ENCODE measurements at places on chromosomes 5 and 9. TPM values are rescaled to one million over a fixed set of nuclear protein-coding genes. Genes with fewer than 3 reads are reported as not detected.

DNA sequence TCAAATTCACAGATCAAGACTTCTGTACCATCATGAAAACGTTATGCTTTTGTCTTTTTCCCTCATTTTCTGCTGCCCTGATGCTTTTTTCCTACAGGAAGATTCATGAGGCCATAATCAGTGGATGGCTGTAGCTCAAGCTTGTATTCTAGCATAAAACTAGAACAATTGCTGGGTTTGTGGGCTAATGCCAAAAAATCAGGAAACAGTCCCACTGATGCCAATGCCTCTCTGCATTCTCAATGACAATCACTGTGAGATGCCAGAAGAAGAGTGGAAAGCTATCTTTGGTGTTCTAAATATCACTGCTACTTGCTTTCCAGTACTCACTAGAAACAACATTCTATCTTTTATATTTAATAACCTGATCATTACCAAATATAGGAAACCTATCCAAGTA lies 33.3 kb upstream of the FAM170A start:
- no peak for DNase-seq
- H3K27me3 ChIP-seq, result no peaks in the 10 kb centered on the region
- H3K4me1 ChIP-seq, result no peaks in the 10 kb centered on the region
- H3K36me3 ChIP-seq, result no peaks in the 10 kb centered on the region
- no peak overlapping the region for H3K27ac ChIP-seq

- H3K36me3 ChIP-seq, result no peaks in the 10 kb centered on the region
- H3K4me1 ChIP-seq, result no peaks in the 10 kb centered on the region
- H3K4me3 ChIP-seq, result no peak overlapping the region
- H3K27ac ChIP-seq, result no peak overlapping the region
- H3K27me3 ChIP-seq, result no peaks in the 10 kb centered on the region
- DNase-seq, result no peak
Observed at GRCh38 chr9:115301581-115301980, 183.6 kb upstream of the TNC start.

DNA sequence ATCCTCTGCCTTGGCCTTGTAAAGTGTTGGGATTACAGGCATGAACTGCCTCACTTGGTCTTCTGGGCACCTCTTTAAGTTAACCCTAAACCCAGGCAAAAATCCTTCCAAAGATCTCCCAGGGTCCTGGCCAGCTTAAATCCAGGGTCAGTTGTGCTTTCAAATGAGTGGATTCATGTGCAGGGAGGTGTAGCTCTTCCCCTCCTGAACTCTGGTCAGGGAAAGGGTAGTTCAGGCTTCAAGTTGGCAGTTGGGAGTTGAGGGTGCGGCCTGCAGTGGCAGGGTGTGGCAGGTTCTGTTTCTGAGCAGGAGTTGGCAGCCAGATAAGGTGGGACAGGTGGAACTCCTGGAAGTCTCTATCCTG lies 3.6 kb downstream of the HNRNPAB start:
- H3K27me3 ChIP-seq, result no peaks in the 10 kb centered on the region
- peaks cover 30% of the 10 kb centered on the region for H3K4me1 ChIP-seq
- H3K4me3 ChIP-seq, result no peak overlapping the region
- peak; percentile 53 for DNase-seq

GRCh38 chr9:27563738-27564430 lies 9.4 kb downstream of the C9orf72 start:
- DNase-seq, result no peak
- no peak overlapping the region for H3K27ac ChIP-seq
- H3K4me1 ChIP-seq, result no peaks in the 10 kb centered on the region
- H3K36me3 ChIP-seq, result no peaks in the 10 kb centered on the region

DNA sequence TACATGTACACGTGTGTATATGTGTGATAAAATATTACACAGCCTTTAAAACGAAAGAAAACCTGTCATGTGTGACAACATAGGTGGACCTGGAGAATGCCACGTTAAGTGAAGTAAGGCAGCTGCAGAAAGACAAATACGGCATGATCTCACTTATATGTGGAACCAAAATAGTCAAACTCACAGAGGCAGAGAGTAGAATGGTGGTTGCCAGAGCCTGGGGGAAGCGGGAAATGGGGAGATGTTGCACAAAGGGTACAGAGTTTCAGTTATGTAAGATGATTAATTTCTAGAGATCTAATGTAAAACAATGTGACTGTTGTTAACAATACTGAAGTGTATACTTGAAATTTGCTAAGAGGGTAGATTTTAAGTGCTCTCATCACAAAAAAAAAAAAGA lies 34.8 kb downstream of the ADAMTS12 start:
- no peak for DNase-seq

DNA sequence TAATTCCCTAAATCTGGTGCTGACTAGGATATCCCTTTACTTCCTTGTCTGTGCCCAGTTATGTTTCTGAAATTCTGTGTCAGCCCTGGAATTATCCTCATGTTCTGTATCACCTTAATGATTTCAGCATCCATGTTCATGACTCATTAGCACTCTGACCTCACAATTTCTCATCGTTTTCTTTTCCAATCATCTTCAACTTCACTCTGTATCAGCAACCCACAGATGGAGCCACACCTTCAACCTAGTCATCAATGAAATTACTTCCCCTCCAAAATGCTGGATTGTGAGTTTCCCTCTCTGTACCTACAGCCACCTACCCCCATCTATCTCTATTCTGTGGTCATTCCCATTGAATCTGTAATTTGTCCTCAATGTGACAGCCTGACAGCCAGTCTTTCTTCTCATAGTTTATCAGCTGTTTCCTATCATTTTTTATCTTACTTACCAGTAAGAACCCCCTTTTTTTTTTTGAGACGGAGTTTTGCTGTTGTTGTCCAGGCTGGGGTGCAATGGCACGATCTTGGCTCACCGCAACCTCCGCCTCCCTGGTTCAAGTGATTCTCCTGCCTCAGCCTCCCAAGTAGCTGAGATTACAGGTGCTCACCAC lies 3.1 kb upstream of the IL6ST start:
- H3K27me3 ChIP-seq, result no peaks in the 10 kb centered on the region
- H3K27ac ChIP-seq, result no peak overlapping the region
- H3K4me1 ChIP-seq, result peaks cover 13% of the 10 kb centered on the region

DNA sequence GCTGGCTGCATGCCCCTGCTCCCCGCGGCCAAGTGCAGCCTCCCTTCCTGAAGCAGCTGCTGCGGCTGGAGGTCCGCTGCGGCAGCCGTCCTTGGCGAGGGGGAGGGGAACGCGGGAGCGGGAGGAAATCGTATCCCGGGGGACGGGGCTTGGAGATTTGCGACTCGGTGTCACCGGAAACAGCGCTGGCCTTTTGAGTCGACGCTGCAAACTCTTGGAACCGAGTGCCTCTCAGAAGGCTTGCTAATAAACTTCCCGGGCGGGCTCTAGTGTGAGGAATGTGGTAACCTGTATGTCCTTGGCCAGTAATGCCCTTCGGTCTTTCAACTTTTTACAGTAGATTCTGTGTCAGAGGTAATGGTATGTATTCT lies 82.7 kb downstream of the PTPDC1 start:
- DNase-seq, result no peak
- no peaks in the 10 kb centered on the region for H3K36me3 ChIP-seq
- peak overlapping the region; percentile 95 for H3K27ac ChIP-seq
- H3K4me1 ChIP-seq, result peaks cover 43% of the 10 kb centered on the region

DNA sequence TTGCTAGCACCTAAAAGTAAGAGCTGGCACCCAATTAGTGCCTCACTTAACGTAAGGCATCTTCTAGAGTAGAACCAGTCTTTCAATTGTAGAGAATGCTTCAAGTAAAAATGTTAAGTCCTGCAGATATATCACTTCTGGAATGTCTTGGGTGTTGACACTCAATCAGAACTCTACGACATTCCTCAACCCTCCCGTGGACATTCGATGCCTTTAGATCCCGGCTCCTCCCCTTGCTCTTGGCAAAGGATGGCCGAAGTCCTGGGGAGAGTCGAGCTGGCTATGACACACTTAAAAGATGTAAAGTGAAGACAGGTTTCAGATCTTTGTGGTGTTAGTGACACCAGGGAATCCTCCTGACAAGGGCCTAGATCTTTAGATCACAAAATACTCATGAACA lies 87.5 kb upstream of the ERCC6L2 start:
- no peak overlapping the region for H3K4me3 ChIP-seq
- H3K27me3 ChIP-seq, result no peaks in the 10 kb centered on the region
- no peaks in the 10 kb centered on the region for H3K36me3 ChIP-seq

DNA sequence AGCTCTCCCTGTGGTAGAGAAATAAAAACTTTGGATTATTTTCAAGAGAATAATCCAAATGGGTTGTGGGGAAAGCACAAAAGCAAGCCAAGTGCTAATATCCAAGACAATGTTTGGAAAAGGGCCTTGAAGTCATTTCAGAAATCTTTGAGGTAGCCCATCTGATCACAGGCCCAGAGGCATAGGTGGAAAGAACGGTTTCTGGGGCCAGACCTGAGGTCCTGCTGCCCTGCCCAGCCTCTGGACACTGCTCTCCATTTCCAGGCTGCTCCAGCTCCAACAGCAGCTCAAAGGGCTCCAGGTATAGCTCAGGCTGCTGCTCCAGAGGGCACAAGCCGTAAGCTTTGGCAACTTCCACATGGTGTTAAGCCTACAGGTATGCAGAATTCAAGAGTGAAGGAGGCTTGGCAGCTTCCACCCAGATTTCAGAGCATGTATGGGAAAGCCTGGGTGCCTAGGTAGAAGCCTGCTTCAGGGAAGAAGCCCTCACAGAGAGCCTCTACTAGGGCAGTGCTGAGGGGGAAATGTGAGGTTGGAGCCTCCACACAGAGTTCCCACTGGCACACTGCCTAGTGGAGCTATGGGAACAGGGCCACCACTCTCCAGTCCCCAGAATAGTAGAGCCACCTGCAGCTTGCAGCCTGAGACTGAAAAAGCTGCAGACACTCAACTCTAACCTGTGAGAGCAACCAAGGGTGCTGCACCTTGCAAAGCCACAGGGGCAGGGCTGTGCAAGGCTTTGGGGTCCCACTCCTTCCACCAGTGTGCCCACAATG lies 133.1 kb downstream of the PIK3R1 start:
- no peaks in the 10 kb centered on the region for H3K36me3 ChIP-seq
- DNase-seq, result peak; percentile 54
- peaks cover 18% of the 10 kb centered on the region for H3K4me1 ChIP-seq
- no peak overlapping the region for H3K4me3 ChIP-seq
- no peaks in the 10 kb centered on the region for H3K27me3 ChIP-seq
- H3K27ac ChIP-seq, result no peak overlapping the region

DNA sequence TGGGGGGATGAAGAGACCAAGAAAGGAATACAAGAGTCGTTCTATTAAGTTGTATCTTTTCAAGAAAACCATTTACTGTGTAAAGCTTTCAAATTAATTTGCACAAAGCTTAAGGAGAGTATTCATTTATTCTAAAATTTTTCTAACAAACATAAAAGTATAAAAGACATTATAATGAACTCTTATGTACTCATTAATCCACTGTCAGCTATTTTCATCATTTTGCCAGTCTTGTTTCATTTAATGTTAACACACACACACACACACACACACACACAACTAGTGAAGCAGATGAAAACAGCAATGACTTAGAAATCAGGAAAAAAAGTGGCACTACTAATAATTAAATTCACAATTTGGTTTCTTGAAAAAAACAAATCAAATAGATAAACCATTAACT lies 176.7 kb downstream of the TLE1 start:
- no peak overlapping the region for H3K4me3 ChIP-seq
- no peak overlapping the region for H3K27ac ChIP-seq
- no peaks in the 10 kb centered on the region for H3K36me3 ChIP-seq
- H3K4me1 ChIP-seq, result no peaks in the 10 kb centered on the region
- DNase-seq, result no peak

GRCh38 chr5:172052450-172053236 lies 46.2 kb upstream of the FBXW11 start:
- no peaks in the 10 kb centered on the region for H3K27me3 ChIP-seq
- no peak overlapping the region for H3K27ac ChIP-seq
- no peak for DNase-seq
- H3K4me1 ChIP-seq, result no peaks in the 10 kb centered on the region

GRCh38 chr5:160542281-160542680 lies 120.6 kb downstream of the PTTG1 start:
- no peak overlapping the region for H3K4me3 ChIP-seq
- DNase-seq, result no peak
- H3K27me3 ChIP-seq, result no peaks in the 10 kb centered on the region
- H3K36me3 ChIP-seq, result no peaks in the 10 kb centered on the region
- no peaks in the 10 kb centered on the region for H3K4me1 ChIP-seq

DNA sequence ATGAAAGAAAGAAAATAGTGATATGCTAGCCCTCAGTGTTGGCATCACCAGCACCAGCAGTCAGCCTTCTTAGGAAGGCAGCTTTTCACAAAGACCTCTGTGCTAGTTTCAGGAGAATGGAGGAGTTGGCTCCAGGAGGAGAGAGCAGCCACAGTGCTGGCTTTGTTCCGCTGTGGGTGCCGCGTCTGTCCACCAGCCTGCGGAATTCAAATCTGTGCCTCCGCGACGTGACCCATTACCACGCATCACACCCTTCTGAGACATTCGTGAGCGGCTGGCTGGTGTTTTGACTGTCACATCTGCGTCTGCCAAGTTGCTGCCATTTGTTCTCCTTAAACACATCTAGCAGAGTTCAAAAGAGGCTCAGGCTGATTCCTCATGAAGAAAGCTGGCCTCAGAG lies 34.4 kb downstream of the SNX18 start:
- no peak overlapping the region for H3K27ac ChIP-seq
- peaks cover 4% of the 10 kb centered on the region for H3K4me1 ChIP-seq
- no peak for DNase-seq
- no peak overlapping the region for H3K4me3 ChIP-seq

- H3K27me3 ChIP-seq, result no peaks in the 10 kb centered on the region
Observed at GRCh38 chr9:87751423-87751822, 25.5 kb downstream of the CTSL start.

GRCh38 chr5:149616727-149617285 lies 35.5 kb downstream of the ARHGEF37 start:
- H3K27me3 ChIP-seq, result no peaks in the 10 kb centered on the region
- no peak overlapping the region for H3K4me3 ChIP-seq
- no peak overlapping the region for H3K27ac ChIP-seq
- DNase-seq, result no peak

- H3K36me3 ChIP-seq, result no peaks in the 10 kb centered on the region
- peaks cover 10% of the 10 kb centered on the region for H3K4me1 ChIP-seq
- H3K4me3 ChIP-seq, result no peak overlapping the region
- no peaks in the 10 kb centered on the region for H3K27me3 ChIP-seq
- DNase-seq, result no peak
Observed at GRCh38 chr9:77512876-77513275, 135.2 kb downstream of the GNA14 start.

DNA sequence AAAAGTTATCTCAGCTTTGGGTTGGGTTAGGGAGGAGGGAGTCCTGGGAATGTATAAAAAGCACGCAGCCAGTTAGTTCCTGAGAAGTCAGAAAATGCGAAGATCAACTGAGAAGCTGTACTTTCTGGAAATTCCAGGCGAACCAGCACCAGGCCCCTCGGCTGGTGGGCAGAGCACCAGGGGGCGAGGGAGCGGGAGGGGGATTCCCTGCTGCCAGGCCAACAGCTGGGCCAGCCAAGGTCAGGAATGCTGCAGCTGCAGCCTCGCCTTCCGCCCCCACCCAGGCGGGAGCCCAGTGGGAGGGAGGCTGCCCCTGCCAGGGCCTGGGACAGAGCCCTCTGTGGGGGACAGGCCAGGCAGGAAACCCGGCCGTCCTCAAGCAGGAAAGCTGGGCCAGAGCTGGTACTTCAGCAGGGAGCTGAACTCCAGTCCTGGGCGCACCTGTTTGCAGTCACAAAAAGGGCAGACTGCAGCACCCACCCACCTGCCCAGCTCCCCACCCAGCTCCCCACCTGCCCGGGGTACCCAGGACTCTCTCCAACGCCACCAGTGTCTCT lies 35.5 kb downstream of the VAV2 start:
- H3K4me3 ChIP-seq, result no peak overlapping the region
- no peaks in the 10 kb centered on the region for H3K36me3 ChIP-seq
- DNase-seq, result no peak
- peaks cover 13% of the 10 kb centered on the region for H3K27me3 ChIP-seq

DBH gene
- not detected for total RNA-seq

ACSL6 gene
- 0.29 TPM for total RNA-seq

PCDHAC1 gene
- 0.13 TPM for total RNA-seq

SPATA31C1 gene
- total RNA-seq, result not detected

GFI1B gene
- total RNA-seq, result not detected

GZMA gene
- total RNA-seq, result not detected

NMUR2 gene
- total RNA-seq, result not detected

Data from gastrocnemius medialis (tissue), 4 donors.